ENCODE measurements at places on chromosomes 12 and 14.

DNA sequence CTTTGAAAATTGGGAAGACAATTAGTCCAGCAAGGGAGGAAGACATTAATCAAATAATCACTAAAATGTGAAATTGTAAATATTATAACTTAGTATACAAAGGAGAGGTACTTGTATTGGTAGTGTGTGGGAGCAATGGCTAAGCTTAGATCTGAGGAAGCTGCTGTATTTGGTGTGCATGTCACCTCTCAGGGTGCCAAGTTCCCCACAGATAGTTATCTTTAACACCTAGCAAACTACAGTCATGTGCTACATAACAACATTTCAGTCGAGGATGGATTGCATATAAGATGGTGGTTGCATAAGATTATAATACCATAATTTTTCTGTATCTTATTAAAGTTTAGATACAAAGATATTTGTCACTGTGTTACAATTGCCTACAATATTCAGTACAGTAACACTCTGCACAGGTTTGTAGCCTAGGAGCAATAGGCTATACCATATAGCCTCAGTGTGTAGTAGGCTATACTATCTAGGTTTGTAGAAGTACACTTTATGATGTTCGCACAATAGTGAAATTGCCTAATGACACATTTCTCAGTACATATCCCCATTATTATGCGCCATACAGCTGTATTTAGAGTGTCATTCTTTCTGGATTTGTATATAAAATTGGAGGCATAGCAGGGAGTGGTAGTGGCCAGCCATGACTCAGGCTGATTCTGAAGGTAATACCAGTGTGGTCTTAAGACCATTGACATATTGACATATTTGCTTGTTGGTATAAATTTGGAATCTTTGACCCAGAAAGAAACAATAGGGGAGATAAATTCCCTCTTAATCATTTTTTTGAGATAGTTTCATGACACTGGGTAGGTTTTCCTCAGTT is 55.8 kb downstream of the RAD51B start:
- DNase-seq = no peak

DNA sequence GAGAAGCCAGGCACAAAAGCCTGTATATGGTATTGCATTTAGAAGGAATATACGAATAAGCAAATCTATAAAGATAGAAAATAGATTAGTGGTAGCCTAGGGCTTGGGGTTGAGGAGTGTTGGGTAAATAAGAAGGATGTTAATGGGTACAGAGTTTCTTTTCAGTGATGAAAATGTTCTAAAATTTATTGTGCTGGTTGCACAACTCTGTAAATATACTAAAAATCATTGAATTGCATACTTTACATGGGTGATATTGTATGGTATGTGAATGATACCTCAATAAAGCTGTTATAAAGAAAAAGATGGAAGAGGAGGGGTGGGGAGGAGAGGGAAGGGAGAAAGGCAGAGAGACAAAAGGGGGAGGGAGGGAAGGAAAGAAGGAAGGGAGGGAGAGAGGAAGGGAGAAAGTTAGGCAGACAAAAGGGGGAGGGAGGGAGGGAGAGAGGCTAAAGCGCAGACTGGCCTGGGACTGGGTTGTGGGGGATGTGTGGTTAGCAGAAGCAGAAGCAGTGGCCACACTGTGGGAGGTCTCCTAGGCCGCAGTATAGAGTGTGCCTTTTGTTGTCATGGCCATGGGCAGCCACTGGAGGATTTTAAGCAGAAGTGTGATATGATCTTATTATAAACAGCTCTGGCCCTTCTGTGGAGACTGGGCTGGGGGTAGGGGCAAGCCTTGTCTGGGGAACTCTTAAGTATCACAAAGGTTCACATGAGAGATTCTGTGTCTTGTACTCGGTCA is 73.6 kb upstream of the ELK3 start:
- DNase-seq = peak; percentile 16

DNA sequence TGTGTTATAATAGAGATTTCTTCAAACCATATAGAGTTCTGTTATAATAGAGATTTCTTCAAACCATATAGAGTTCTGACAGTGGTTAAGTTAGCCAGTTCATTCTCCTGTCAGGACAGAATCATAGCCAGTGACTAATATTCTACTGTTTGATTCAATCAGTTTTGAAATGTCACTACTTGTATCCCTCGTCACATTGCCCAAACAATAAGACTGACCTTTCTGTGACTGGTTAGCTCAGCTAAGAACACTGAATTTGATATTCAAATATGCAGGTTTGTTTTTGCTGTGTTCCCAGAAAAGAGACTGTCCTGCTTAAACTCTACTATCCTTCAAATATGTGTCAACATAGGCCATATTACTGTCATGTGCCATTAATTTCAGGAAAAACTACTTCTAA is 74.4 kb downstream of the ALG10B start:
- no peak for DNase-seq

DNA sequence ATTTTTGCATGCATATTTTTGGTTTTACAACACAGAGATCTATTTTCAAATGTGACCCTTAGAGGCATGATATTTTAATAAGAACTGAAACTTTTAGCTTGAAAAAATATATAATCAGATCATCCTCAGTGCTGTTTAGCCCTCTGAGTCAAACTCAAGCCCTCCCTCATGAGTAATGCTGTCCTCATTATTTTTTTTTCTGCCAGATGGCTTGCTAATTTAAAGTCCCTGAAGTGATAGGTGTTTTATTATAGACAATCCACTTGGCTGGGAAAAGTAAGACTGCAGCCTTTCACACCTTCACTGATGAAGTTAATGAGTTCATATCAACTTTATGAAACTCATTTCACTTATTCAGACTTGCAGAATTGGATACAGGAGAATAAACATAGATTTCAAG is 227.7 kb downstream of the SLC16A7 start:
- DNase-seq = no peak

- no peak for DNase-seq
Observed at GRCh38 chr14:67729072-67729885, 27.6 kb downstream of the RDH12 start.

GRCh38 chr12:1814266-1814665 is 6.1 kb upstream of the LRTM2 start:
- DNase-seq = no peak
